NCI-H460 (cell line): ENCODE measurements at places on chromosomes 2 and 18.

- DNase-seq = no peak
Measured at GRCh38 chr2:15768142-15768541, 172.2 kb upstream of the MYCN start.

DNA sequence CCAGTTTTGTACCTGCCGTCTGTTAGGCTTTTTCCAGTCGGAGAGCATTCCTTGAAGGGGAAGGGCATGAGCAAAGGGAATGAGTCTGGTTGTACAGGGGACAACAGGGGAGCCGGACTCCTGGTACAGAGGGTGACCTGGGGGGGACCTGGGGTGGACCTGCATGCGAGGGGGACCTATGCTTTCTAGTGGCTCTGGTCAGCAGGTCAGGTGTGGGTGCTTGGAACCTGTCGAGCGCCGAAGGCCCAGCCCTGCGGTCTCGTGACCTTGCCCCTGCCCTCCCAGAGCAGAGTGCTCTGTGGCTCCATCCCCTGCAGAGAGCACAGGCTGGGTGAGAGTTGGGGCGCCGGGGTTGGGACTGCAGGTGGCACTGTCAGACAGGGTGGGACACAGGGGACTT, 96.7 kb upstream of the ASAP2 start:
- DNase-seq = no peak

GRCh38 chr2:204483608-204484081, 61.6 kb upstream of the PARD3B start:
- no peak for DNase-seq

DNA sequence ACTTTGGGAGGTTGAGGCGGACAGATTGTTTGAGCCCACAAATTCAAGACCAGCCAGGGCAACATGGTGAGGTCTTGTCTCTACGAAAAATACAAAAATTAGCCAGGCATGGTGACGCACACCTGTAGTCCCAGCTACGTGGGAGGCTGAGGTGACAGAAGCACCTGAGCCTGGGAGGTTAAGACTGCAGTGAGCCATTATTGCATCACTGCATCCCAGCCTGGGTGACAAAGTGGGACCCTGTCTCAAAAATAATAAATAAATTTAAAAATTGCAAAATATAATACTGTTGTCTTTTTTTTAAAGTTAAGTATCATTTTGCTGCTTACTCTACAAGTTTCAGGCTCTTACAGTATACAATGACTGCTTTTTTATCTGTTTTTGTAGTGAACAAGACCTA, 4.0 kb upstream of the ANKRD12 start:
- DNase-seq = no peak

GRCh38 chr18:25979369-25980040, 110.9 kb downstream of the SS18 start:
- DNase-seq = no peak

GRCh38 chr2:207051385-207051965, 112.2 kb downstream of the CPO start:
- no peak for DNase-seq

DNA sequence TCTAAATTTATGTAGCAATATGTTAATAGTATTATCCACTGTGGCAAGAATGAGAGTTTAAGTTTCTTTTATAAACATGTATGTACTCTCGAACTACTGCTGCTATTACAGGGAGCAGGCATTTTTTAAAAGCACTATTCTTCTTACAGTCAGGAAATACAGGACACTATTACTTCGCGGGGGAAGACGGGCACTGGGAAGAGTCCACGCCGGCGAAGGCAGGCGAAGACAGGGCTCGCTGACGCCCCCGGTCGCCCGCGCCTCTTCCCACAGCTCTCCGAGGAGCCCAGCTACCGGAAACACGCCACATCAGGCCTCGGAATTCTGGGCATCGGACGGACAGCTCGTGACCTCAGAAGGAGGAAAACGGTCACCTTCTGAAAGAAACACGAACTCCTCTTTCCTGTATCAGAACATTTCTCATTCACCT, 90.2 kb downstream of the FAM161A start:
- DNase-seq = peak; percentile 92

DNA sequence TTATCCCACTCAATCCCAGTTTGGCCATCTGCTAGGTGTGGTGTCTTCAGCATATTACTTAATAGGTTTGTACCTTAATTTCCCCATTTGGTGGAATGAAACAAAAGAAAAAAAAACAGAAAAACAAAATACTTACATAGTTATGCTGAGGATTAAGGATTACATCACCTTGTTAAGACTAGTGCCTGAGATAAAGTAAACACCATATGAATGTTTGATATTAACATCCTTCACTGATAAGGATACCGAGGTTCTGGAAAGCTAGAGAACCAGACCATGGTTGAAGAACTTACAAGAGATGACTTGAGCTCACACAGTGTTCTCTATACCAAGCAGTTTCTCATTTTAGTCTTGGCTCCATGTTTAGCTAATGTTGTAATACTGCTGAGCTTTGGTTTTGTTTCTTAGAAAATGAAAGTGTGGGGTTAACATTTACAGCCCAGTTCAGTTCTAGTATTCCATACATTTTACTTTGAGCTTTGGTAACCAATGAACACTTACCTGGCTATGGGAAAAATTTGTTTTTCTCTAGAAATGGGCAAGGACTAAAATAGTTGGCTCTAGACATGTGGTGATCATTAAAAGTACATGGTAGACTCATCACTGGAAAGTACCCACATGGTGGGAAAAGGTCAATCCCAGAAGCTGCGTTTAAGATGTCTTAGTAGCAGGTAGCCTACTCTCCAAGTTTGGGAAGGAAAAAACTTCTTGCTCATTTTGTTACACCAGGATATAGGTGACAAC, 5.8 kb upstream of the GPD2 start:
- no peak for DNase-seq

DNA sequence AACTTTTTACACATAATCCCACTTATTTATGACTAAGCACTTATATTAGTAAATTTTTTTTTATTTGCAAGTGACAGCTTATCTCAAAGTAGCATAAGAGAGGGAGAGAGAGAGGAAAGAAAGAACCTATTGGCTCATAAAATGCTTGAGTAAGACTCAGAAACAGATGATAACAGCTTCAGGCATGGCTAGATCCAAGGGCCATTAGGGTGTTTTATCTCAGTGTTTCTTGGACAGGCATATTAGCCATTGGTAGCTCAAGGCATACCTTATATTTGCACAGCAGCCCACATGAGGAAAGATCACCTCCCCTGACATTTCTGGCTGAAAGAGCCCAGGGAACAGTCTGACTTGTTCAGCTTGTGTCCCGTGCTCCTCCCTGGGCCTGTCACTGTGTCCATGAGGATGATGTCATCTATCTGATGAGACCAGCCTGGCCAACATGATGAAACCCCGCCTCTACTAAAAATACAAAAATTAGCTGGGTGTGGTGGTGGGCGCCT, 64.4 kb downstream of the IL1R2 start:
- no peak for DNase-seq

GRCh38 chr2:151237422-151238025, 24.1 kb downstream of the RBM43 start:
- no peak for DNase-seq

DNA sequence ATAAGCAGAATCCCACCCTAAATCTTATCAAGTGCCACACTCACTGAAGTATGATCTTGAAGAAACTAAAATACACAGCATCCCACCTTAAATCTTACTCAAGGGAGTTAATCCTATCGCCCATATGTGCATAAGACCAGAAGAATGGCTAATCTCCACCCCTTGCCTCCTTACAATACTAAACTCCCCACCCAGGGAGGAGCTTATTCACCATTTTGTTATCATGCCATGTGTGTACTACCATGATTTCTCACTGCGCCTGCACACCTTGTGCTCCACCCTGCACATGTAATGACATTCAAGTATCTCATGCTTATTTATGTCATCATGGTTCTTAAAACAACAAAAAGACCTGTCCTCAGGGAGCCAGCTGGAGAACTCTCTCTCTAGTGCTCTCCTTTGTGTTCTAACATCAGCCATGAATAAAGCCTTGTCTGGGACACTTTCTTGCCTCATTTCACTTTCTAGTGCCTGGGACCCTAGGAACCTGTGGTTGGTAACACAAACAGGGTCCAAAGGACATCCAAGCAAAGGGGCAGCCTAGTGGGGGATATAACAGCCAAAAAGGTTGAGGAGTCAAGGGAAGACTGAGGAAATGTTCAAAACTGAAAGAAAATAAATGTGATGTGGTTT, 87.4 kb downstream of the SLC66A3 start:
- no peak for DNase-seq

GRCh38 chr2:121902616-121903015, 147.2 kb downstream of the TSN start:
- no peak for DNase-seq

DNA sequence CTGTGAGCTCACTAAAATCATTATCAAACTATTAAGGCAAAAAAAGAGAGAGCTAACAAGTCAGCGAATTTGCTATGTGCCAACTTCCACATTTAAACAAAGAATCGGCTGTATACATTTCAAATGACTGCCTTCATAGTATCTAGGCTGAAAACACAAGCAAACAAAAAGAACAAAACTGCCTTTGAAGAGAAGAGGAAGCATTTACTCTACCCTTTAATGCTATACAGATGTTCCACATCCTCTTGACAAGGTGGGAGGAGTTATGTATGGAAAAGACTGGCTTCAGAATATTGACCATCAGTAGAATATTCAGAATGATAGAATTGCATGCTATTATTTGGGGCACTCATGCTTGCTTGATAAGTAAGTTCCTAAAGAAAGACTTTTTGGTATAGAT, 741.7 kb downstream of the PLCL1 start:
- DNase-seq = no peak

DNA sequence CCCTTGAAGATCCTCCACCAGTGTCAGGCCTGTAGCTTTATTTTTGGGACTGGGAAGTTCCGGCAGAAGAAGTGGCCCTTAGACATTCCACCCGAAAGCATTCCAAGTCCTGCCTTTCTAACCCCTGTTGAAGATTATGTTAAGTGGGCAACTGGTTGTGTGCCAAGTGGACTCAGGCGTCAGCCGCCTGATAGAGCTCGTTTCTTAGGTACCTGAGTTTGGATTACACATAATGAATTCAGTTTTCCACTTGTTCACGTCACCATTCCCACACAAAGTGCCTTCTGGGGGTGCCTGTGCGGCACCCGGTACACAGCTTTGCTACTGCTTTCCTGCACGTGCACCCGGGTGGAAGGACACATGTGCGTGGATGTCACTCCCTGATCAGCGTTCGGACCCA, 156.5 kb downstream of the PTGR3 start:
- DNase-seq = no peak

DNA sequence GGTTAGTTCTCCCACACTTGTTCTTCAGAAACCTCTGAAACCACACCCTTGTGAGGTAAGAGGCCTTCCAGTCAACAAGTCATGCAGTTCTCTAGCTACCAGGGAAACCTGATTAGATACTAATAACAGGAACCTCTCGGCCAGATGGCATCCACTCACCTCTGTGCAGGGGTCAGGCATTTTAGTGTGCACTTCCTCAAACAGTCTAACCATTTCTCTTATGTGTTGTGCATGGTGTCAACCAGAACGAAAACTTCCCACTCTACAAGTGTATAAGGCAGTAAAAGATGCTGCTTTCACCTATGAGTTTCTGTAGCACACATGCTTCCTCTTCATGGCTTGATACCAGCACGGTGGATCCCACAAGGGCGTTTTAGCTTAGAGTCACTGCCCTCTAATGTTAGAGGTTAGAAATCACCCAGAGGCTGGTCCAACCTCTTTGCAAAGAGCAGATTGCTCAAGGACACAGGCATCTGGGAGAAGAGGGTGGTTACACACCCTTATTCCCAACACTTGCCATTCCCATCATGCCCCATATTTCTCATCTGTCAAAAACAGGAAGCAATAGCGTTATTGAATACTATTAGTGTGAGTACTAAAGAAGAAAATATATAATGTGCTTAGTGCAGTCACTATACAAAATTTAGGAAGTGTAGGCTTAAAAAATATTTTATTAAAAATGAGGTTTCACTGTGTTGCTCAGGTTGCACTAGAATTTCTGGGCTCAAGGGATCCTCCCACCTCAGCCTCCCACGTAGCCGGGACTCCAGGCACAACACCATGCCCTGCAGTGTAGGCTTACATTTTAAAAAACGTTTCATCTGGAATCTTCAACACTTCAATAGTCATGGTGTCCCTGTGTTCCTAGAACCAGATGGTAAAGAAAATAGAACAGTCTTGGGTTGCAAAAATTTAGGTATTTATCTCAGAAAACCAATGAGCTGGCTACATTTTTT, 34.5 kb upstream of the RAB31 start:
- DNase-seq = peak; percentile 67

DNA sequence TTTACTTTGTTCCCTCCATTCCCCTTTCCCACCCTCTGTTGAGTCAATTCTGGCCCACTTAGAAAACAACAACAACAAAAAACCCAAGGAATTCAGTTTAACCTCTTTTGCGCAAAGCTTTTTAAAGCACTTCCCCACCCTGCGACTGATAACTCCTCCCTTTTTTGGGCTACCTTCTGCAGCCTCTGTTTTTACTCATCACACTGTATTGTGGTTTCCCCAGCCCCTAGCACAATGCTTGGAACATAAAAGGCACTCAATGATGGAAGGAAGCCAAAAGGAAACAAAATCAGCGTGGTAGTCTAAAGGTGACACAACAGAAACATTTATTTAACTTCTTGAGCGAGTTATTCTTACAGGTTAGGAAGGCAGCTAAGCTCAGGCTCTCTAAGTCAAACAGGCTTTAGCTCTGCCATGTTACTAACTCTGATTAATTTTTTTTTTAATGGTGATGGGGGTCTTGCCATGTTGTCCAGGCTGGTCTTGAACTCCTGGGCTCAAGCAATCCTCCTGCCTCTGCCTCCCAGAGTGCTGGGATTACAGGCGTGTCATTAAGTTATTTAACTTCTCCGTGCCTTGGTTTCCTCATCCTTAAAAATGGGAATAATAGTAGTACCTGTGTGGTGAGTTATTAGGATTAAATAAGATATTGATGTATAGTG, 1.3 kb downstream of the CEP68 start:
- DNase-seq = no peak
